ENCODE measurements at places on chromosomes 4 and X.

DNA sequence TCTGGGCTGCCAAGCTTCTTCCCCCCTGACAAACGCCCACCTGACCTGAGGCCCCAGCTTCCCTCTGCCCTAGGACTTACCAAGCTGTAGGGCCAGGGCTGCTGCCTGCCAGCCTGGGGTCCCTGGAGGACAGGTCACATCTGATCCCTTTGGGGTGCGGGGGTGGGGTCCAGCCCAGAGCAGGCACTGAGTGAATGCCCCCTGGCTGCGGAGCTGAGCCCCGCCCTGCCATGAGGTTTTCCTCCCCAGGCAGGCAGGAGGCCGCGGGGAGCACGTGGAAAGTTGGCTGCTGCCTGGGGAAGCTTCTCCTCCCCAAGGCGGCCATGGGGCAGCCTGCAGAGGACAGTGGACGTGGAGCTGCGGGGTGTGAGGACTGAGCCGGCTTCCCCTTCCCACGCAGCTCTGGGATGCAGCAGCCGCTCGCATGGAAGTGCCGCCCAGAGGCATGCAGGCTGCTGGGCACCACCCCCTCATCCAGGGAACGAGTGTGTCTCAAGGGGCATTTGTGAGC, 37.0 kb downstream of the HTRA3 start:
- DNase-seq = no peak

DNA sequence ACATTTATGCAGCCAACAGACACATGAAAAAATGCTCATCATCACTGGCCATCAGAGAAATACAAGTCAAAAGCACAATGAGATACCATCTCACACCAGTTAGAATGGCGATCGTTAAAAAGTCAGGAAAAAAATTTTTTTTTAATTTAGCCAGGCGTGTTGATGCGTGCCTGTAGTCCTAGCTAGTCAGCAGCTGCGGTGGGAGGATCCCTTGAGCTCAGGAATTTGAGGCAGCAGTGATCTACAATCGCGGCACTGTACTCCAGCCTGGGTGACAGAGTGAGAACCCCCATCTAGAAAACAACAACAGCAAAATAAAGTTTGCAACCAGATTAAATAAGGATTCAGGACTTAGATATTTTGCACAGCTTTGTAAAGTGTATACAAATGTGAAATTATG, 65.7 kb upstream of the ALG13 start:
- no peak for DNase-seq

- DNase-seq = no peak
Observed at GRCh38 chr4:141763374-141763773, 127.0 kb downstream of the IL15 start.

- no peak for DNase-seq
Observed at GRCh38 chr4:115629270-115629669, 515.9 kb upstream of the NDST4 start.

- no peak for DNase-seq
Observed at GRCh38 chrX:111585337-111585736, 73.9 kb downstream of the SERTM2 start.

GRCh38 chr4:162162672-162163071, 1.1 kb downstream of the FSTL5 start:
- no peak for DNase-seq

DNA sequence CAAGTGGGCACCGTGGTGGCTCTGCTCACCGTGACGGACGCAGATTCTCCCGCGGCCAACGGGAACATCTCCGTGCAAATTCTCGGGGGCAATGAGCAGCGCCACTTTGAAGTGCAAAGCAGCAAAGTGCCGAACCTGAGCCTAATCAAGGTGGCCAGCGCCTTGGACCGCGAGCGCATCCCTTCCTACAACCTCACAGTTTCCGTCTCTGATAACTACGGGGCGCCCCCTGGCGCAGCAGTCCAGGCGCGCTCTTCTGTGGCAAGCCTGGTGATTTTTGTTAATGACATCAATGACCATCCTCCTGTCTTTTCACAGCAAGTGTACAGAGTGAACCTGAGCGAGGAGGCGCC, 2.7 kb downstream of the FAT4 start:
- no peak for DNase-seq

DNA sequence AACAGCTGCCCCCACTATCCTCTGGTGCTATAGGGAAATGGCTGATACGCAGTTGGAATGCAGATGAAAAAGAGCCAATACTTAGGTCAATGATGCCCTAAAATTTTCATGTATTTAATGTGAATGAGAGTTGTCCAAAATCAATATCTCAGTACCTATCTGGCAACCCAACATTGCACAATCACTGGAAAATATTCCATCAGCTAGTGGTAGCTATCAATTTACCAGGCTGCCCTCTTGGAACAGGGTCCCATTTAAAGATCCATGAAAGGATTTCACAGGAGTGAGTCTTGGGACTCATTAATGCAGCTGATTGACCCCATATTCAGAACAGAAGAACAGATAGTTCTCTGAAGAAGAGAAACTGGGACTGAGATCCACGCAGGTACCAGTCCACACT, 638.9 kb downstream of the SMARCA1 start:
- no peak for DNase-seq

- no peak for DNase-seq
Observed at GRCh38 chrX:45524805-45525204, 324.1 kb upstream of the DIPK2B start.

DNA sequence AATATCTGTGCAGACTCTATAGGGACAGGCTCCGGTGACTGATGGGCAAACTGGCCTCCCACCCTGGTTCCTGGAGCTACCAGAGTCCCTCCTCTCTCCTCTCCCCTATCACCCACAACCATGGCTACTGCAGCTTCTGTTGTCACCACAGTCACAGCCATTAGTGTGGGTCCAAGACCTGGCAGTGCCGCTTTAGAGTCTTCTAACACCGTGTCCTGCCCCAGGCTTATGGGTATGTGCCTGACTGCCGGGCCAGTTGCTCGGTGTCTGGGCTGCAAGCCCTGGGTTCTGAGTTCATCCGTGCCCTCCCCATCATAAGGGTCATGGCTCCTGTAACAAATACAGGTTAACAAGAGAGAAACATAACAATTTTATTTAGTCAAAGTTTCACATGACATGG, 85.4 kb downstream of the FNIP2 start:
- DNase-seq = no peak

- DNase-seq = no peak
Observed at GRCh38 chr4:31923634-31924033, 1203.5 kb downstream of the PCDH7 start.

- DNase-seq = no peak
Observed at GRCh38 chr4:19399001-19399400, 852.7 kb upstream of the SLIT2 start.

- DNase-seq = no peak
Observed at GRCh38 chr4:182536221-182536811, 293.1 kb downstream of the TENM3 start.

- no peak for DNase-seq
Observed at GRCh38 chrX:105229146-105229545, 8.7 kb upstream of the TEX13A start.

DNA sequence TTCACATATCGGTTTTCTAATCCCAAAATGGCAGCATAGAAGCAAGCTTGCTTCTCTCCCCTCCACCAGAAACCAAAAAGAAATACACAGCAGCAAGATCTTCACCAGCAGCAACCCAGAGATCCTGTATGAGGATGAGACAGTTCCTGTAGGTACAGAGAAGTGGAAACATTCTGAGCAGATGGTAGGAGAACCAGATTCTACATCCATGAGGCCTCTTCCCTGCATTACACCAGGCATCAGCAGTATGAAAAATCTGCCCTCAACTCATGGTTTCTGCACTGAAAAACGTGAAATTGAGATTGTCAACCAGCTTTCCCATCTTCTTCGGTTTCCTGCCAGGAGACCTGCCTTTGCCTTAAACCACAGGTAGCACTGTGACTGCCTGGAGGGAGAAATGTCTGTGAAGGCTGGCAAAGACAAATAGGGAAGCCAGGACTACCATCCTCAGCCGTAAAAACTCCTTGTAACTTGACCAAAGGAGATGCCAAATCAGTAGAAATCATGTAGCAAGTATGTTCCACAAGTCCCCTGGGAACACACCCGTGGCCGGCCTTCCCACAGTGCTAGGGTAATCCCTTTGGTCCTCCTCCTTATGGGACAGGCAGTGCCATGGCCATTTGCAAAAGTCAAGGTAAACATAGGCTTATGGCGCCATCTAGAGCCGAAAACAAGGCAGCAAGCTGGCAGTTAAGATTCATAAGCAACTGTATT, 24.0 kb upstream of the MTHFD2L start:
- DNase-seq = peak; percentile 69

DNA sequence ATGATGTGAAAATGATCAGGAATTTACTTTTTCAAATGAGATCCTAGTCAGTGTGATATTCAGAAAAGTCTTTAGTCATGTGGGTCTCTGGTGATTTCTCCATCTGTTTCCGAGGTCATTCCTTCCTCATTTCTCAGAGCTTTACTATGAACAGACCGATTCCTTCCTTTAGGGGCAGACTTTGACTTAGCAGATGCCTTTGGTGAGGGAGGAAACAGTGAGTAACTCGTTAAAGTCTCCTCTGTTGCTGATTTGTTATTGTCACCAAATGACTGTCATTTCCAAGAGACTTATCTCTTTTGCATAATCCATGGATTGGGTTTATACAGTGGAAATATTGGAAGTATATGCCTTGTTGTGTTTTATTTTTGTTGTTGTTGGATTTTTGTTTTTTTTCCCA, 76.2 kb upstream of the CD99 start:
- no peak for DNase-seq

DNA sequence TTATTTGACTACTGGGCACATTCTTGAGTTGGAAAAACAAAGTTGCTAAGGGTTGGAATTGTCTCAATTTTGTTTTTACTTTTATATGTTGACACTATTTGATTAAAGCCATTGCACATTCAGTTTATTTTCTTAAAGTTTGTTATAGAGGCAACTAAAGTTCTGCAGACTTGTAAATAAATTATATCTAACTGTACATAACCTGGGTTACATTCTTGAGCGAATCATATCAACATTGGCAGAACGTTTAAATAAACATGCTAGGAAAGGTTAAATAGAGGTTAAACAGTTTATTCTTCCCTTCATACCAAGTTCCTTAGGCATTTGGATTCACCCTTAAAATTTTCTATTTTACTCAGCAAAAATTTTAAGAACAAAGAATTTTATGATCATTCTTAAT, 74.5 kb downstream of the UCHL1 start:
- no peak for DNase-seq

DNA sequence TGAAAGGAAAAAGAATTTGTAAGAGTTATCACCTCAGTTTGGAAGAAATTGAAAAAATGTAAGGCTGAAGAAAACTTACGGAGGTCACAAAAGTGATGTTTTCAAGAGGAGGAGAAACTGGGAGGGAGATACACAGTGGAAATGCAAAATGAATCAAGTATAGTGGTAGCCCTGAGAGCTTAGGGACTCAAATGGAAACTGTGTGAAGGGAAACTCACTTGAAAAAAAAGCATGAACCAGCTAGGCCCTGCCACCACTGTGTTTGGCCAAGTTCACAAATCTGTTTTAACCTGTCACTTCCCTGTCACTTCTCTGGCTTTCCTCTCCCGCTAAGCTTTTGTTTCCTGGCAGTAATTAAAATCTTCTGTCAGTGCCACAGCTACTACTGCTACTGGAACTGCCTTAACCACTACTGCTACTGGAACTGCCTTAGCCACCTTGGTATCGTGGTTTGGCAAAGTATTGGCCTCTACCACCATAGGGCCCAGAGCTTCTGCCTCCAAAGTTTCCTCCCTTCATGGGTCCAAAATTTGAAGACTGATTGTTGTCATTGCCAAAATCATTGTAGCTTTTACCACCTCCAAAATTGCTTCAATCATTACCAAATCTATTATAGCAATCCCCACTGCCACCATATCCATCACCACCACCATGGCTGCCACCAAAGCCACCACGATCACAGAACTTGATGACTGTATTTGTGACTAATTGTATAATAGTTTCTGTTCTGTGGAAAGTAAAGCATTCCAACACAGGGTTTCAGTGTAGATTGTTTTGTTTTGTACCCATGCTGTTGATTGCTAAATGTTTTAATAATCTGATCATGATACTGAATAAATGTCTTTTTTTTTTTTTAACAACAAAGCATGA, 41.5 kb downstream of the SMARCA5 start:
- no peak for DNase-seq

GRCh38 chrX:137574102-137574783, 8.3 kb downstream of the ZIC3 start:
- DNase-seq = no peak

DNA sequence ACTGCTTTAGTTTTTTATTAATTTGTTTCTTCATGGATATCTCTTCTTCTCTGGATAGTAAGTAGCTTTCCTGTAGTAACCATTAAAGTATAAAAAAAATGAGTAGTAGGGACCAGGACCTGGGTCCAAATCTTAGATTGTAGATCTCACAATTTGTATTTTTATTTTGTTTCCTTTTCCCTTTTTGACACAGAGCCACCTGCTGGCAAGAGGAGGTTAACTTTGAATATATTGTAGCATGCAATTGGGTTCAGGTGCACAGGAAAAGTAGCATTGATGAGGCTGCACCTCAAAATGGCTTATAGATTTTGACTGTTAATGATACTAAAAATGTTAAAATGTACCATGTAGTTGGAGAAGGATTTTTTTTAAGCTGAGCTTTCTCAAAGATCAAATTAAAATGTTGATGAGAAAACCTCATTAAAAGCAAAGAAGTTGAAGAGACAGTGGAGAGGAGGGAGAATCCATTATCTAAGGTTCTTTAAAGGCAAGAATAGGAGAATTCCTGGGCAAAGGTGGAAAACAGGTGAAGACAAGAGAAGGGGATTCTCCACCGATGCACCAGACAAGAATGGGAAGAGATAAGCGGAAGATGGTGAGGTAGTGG, 48.3 kb upstream of the HPGDS start:
- peak; percentile 4 for DNase-seq
